ENCODE measurements at places on chromosomes 2 and 18.

GRCh38 chr2:144502369-144502768, 17.6 kb downstream of the ZEB2 start:
- DNase-seq, result no peak

- DNase-seq, result no peak
Observed at GRCh38 chr2:239109928-239110545, 262.2 kb downstream of the TWIST2 start.

- DNase-seq, result no peak
Observed at GRCh38 chr2:222809582-222809981, 51.3 kb upstream of the ACSL3 start.

DNA sequence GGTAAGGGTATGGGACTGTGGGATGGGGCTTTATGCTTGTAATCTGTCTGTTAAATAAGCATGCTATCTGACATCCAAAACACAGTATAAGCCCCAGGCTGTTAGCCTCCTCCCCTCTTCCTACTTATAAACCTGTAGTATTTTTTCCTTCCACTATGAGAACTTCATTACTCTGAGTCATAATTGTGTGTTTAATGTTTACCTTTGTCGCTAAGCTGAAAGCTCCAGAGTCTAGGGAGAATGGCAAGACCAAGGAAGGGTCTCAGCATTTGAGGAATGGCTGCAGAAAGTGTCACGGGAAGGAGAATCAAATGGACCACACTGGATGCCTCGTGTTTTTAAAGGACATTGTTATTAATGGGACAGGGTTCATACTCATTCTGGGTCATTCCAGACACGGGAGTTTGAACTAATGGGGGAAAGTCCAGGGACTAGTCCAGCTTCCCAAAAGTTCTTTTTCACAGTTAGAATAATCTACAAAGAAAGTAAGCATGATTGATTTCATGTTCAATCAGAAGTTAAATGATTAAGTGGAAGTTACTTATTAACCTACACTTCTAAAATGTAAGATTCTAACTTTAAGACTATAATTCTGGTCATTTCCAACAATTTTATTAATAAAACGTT, 292.2 kb downstream of the AFF3 start:
- DNase-seq, result no peak

GRCh38 chr2:11505652-11506610, 27.9 kb upstream of the GREB1 start:
- no peak for DNase-seq

GRCh38 chr2:235541838-235542549, 48.2 kb downstream of the AGAP1 start:
- no peak for DNase-seq

DNA sequence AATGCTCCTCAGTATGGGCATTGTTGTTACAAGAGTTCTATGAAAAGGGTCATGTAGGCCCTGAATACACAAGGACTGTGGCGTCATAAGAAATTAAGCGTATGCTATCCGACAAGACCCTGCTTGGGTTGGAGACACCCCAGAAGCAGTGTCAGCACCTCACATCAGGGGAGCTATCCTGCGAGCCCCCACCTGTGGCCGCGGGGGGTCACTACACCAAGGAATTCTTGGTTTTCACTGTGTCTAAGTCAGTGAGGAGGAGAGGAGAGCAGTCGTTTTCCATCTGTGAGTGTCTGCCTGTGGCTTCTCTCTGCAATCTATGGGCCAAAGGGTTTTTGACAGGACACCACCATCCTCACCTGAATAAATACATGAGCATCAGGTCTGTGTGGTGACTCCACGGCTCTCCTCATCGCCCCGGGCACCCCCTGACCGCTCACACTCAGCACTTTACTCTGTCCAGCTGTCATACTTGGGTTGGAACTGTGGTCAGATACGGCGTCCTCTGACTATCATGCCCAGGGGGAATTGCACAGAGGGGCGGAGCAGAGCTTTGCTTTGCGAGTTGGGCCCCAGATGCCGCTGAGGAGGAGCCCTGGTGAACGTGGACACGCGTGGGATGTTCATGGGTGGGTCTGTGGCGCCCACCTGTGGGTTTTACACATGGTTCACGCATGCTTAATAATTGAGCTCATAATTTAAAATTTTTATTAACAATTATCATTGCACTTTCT, 235.5 kb downstream of the MYT1L start:
- DNase-seq, result no peak
